ENCODE measurements at places on chromosomes 12 and 14. TPM values are rescaled to one million over a fixed set of nuclear protein-coding genes. Genes with fewer than 3 reads are reported as not detected.

Gene GNB3
- total RNA-seq, result 2.6 TPM

Gene MCRS1
- 62.6 TPM for total RNA-seq

Gene TAS2R50
- total RNA-seq, result 0.75 TPM

Gene CNTN1
- not detected for total RNA-seq

Gene GUCY2C
- not detected for total RNA-seq

Gene BATF
- not detected for total RNA-seq

Gene ADAM21
- 1.3 TPM for total RNA-seq

Gene ARMH4
- total RNA-seq, result 1.1 TPM

Gene TNFRSF1A
- 233 TPM for total RNA-seq

Gene TSHR
- total RNA-seq, result not detected

Gene ABCB9
- total RNA-seq, result 4.6 TPM

Gene ASIC1
- total RNA-seq, result 1.2 TPM

Gene IL22
- not detected for total RNA-seq

Gene LRRC43
- not detected for total RNA-seq

Gene PIK3C2G
- not detected for total RNA-seq

Gene KRT72
- total RNA-seq, result not detected

Gene DPPA3
- not detected for total RNA-seq

Gene XPOT
- 72.3 TPM for total RNA-seq

Gene KRT82
- total RNA-seq, result not detected

Gene LRP1
- total RNA-seq, result 89.0 TPM

Gene HOXC9
- 8.8 TPM for total RNA-seq
